Aorta (tissue), 5 donors: ENCODE measurements at places on chromosomes 16 and 17. TPM values are rescaled to one million over a fixed set of nuclear protein-coding genes. Genes with fewer than 3 reads are reported as not detected.

MT1H gene
- 12.6 TPM for polyA plus RNA-seq

KIFC3 gene
- polyA plus RNA-seq = 61.1 TPM

CACNB1 gene
- 50.6 TPM for polyA plus RNA-seq

MARVELD3 gene
- polyA plus RNA-seq = 5.0 TPM

DNA sequence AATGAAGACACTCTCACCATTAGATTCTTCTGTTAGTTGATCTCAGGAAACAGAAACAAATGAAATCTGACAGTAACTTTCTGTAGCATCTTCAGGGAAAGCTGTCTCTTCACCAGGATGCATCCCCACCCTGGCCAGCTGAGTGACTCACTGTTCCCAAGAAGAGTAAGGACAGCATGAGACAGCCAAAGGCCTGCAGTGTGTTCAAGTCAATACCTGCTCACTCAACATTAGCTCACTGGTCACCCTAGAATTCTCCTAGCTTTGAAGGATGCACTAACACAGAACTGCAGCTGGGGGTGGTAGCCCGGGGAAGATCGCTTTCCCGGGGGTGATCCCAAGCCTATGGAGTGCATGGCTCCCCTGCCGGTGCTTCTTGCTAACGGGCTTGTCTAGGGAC, 28.2 kb upstream of the CLEC18B start:
- DNase-seq = no peak
- no peak overlapping the region for H3K4me3 ChIP-seq
- H3K27me3 ChIP-seq = no peaks in the 10 kb centered on the region
- H3K27ac ChIP-seq = peak overlapping the region; percentile 70

GRCh38 chr16:75919664-75920063, 193.4 kb upstream of the CPHXL start:
- H3K36me3 ChIP-seq = no peaks in the 10 kb centered on the region
- H3K4me1 ChIP-seq = no peaks in the 10 kb centered on the region
- H3K4me3 ChIP-seq = no peak overlapping the region
- H3K27ac ChIP-seq = no peak overlapping the region
- DNase-seq = no peak

DNA sequence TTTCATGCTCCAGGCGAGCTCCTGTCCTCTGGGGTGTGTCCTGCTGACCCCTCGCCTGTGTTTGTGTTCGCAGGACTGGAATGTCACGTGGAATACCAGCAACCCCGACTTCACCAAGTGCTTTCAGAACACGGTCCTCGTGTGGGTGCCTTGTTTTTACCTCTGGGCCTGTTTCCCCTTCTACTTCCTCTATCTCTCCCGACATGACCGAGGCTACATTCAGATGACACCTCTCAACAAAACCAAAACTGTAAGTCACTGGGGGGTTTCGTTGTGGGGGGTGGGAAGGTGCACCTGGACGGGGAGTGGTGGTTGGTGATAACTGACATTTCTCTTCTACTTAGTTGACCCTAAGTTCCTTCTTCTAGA, 58.3 kb downstream of the ABCC1 start:
- H3K36me3 ChIP-seq = peaks cover 2% of the 10 kb centered on the region
- no peaks in the 10 kb centered on the region for H3K27me3 ChIP-seq
- H3K4me1 ChIP-seq = peaks cover 8% of the 10 kb centered on the region
- no peak for DNase-seq
